MCF 10A (cell line): ENCODE measurements at places on chromosomes 7 and 10. TPM values are rescaled to one million over a fixed set of nuclear protein-coding genes. Genes with fewer than 3 reads are reported as not detected.

DNA sequence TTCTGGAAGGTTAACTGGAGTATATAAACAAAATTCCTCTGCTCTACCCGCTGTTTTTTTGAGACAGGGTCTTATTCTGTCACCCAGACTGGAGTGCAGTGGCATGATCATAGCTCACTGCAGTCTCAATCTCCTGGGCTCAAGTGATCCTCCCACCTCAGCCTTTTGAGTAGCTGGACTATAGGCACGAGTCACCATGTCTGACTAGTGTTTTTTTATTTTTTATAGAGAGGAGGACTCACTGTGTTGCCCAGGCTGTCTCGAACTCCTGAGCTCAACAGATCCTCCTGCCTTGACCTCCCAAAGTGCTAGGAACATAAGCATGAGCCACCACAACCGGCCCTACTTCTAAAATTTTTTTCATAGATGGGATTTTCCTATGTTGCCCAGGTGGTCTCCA is 2.2 kb downstream of the RAB18 start:
- no peak for DNase-seq

DNA sequence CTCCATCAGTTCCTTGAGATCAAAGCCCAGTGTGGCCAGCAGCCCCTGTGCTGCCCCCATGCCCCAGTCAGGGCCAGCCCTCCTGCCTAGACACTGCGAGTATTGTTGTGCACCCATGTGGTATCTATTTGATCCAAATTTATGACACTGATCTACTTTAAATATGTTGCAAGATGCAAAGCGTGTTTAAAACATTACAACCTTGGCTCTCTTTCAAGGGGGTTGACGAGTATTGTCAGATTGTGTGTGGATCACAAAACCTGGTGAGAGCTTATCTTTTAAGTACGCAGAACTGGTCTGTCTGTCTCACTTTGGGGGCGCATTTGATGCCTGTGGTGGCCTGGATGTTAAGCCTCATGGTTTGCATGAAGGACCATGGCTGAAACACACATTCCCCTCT is 108.9 kb downstream of the COL13A1 start:
- no peak for DNase-seq

DNA sequence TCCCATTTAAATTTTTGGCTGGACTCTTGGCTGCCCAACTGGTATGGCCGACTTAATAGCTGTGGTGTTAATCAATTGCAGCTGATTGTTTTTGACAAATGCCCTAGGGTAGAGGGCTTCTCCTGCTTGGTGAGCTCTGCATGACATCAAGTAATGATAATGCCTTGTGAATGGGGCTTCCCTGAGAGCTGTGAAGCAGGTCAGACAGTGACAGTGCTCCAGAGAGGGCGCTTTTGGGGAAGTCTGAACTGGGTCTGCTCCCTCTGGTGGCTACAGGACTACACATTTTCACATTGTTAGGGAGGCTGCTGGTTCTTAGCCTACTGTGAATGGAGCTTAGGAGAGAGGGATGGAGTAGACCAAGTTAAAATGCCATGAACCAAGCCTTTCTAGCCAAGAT is 98.8 kb downstream of the SDK1 start:
- DNase-seq, result peak; percentile 47

- DNase-seq, result no peak
Observed at GRCh38 chr10:49618821-49619220, 5.0 kb downstream of the CHAT start.

- peak; percentile 44 for DNase-seq
Observed at GRCh38 chr7:48718731-48719378, 205.5 kb upstream of the CDC14C start.

DNA sequence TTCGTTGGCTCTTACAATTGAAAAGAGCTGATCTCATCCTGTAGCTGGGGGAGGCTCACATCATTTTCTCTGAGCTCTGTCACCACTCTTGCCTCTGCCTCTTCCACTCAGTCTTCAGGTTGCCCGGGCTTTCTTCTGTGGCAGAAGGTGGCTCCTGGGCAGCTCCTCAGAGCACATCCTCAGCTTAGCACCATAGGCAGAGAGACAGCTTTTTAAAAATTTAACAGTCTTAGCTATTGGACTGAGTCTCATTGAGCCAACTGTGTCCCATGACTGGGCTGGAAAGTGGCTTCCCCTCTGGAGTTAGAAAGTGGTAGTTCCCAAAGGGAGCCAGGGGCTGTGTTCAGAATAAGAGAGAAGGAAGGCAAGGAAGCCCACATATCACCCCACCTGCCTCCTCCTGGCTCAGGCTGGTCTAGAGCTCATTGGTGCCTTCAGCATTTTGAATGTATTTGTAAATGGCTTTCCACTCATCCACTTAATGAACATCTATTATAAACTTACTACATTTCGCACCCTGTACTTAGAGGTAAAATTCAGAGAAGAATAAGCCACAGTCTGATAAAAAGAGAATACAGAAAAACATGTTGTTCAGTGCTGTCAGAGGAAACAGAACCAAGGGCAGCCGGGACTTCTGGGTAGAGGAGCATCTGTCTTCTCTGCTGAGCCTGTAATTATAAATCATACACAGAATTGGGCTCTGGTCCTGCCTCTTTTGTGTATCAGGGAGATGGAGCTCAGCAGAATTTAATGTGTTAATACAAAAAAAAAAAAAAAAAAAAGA is 119.3 kb downstream of the WDFY4 start:
- DNase-seq, result no peak

- DNase-seq, result no peak
Observed at GRCh38 chr7:139658908-139659675, 118.7 kb downstream of the HIPK2 start.

- DNase-seq, result no peak
Observed at GRCh38 chr7:103996639-103997038, 7.2 kb upstream of the RELN start.

- DNase-seq, result no peak
Observed at GRCh38 chr7:137040745-137041144, 172.3 kb downstream of the CHRM2 start.

GRCh38 chr10:114596793-114597192 is 61.3 kb downstream of the ABLIM1 start:
- no peak for DNase-seq

GRCh38 chr10:45378914-45379726 is 5.1 kb downstream of the ALOX5 start:
- no peak for DNase-seq

FAM25C gene
- not detected in 2 replicates for total RNA-seq

NOLC1 gene
- total RNA-seq, result 122 and 168 TPM in 2 replicates

NXPH1 gene
- total RNA-seq, result not detected in 2 replicates

WNT8B gene
- total RNA-seq, result not detected in 2 replicates

LLCFC1 gene
- total RNA-seq, result not detected in 2 replicates

SCART1 gene
- 0.93 and 1.3 TPM in 2 replicates for total RNA-seq
